ENCODE measurements at places on chromosomes 4 and X. TPM values are rescaled to one million over a fixed set of nuclear protein-coding genes. Genes with fewer than 3 reads are reported as not detected.

- no peak overlapping the region for H3K27ac ChIP-seq
- no peak overlapping the region for H3K4me3 ChIP-seq
- H3K36me3 ChIP-seq = no peaks in the 10 kb centered on the region
Observed at GRCh38 chr4:37246891-37247290, 2.3 kb downstream of the NWD2 start.

The BMPR1B gene
- total RNA-seq = 1.1 TPM

DNA sequence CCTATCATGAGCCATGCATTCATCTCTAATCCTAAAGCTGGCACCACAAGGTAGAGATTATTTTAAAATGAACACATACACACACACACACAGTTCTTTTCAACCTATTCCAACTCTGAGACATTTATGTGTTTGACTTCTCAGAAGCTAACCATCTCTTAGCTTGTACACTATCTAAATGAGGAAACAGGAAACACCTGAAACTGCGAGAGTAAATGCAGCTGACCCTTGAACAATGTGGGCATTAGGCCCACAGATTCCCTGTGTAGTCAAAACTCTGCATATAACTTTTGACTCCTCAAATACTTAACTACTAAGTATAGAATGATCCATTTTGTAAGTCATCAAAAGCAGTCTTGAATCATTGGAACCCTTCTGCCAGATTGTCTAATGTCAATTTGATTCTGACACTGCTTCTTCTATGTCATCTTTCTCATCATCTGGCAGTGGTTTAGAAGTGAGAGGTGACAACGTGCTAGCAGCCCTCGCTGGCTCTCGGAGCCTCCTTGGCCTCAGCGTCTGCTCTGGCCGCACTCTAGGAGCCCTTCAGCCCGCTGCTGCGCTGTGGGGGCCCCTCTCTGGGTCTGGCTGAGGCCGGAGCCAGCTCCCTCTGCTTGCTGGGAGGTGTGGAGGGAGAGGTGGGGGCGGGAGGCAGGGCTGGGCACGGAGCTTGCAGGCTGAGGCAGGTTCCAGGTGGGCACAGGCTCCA lies 21.4 kb upstream of the IL15 start:
- no peak overlapping the region for H3K4me3 ChIP-seq
- DNase-seq = no peak
- no peak overlapping the region for H3K27ac ChIP-seq
- no peaks in the 10 kb centered on the region for H3K27me3 ChIP-seq

The STOX2 gene
- 20.9 TPM for total RNA-seq

- H3K4me1 ChIP-seq = peaks cover 4% of the 10 kb centered on the region
- no peaks in the 10 kb centered on the region for H3K27me3 ChIP-seq
- no peak overlapping the region for H3K27ac ChIP-seq
- peaks cover 2% of the 10 kb centered on the region for H3K36me3 ChIP-seq
- no peak overlapping the region for H3K4me3 ChIP-seq
- DNase-seq = no peak
Observed at GRCh38 chrX:13742397-13743176, 8.0 kb downstream of the OFD1 start.

The SPANXN4 gene
- total RNA-seq = not detected

DNA sequence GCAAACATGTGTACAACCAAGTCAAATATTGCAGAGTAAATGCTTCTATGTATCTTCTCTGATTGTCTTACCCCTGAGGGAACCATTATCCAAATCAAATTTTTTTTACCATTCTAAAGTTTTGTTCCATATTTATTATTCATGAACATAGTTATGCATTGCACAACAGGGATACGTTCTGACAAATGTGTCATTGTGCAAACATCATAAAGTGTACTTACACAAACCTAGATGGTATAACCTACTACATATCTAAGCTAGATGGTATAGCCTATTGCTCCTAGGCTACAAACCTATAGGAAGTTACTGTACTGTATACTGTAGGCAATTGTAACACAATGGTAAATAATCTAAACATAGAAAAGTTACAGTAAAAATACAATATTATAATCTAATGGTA lies 23.4 kb downstream of the BEX3 start:
- no peaks in the 10 kb centered on the region for H3K4me1 ChIP-seq
- H3K27ac ChIP-seq = no peak overlapping the region

GRCh38 chr4:161767116-161767515 lies 396.7 kb downstream of the FSTL5 start:
- H3K27me3 ChIP-seq = no peaks in the 10 kb centered on the region
- no peaks in the 10 kb centered on the region for H3K36me3 ChIP-seq
- no peak for DNase-seq

DNA sequence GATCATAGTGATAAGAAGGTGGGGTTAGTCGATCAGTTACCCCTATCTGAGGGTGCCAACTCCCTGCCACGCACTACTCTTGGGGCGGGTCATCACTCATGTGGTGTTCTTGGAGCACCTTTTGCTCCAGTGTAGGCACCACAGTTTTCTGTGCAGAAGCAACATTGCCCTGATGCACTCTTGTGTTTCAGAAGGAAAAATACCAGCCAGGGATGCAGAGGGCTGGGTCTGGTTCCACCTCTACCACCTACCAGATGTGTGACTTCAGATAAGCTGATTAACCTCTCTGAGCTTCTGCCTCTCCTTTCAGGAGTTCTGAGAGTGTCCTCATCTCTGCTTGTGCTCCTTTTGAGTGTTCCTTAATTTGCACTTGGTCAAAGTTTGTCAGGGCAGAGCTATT lies 29.9 kb upstream of the PROM1 start:
- no peak overlapping the region for H3K4me3 ChIP-seq
- no peak for DNase-seq

All from H1 (cell line).